ENCODE measurements at places on chromosomes 11 and 22.

GRCh38 chr11:122617297-122617696 lies 38.2 kb upstream of the UBASH3B start:
- DNase-seq, result no peak

DNA sequence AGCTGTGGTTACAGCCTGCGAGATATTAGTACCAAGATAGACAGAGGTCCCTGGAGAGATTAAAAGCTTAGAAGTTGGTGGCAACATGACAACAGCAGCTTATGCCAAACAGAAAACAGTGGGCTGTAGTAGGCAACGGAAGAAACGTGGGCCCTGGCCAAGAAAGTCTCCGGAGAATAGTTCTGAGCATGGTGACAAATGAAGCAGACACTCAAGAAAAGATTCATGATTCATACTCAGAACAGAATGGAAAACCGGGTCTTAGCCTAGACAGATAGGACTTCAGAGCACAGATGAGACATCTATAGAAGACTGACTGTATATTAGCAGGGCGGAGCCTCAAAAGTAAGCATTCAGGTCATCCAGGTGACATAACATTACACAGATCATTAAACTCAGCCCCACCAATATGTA lies 727.4 kb downstream of the ETS1 start:
- DNase-seq, result no peak

DNA sequence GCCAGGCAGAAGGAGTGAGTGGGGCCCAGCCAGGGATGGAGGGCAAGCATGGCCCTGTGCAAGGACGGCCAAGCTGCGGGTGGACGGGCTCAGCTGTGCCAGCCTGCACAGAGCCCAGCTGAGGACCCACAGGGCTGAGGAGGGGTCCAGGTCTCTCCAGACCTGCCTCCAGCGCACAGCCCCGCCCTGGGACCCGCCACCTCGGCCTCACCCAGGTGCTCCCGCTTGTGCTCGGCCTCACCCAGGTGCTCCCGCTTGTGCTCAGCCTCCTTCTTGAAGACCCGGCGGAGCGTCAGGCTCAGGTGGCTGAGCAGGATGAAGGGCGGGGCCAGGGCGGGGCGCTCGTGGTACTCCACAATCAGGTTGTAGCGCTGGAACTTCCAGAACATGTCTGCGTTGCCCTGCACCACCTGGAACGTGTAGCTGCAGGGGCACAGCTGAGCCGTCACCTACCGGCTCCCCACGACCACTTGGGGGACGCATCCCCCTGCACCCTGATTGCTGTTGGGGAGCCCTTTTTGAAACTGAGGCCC lies 6.4 kb downstream of the TSSC4 start:
- no peak for DNase-seq

DNA sequence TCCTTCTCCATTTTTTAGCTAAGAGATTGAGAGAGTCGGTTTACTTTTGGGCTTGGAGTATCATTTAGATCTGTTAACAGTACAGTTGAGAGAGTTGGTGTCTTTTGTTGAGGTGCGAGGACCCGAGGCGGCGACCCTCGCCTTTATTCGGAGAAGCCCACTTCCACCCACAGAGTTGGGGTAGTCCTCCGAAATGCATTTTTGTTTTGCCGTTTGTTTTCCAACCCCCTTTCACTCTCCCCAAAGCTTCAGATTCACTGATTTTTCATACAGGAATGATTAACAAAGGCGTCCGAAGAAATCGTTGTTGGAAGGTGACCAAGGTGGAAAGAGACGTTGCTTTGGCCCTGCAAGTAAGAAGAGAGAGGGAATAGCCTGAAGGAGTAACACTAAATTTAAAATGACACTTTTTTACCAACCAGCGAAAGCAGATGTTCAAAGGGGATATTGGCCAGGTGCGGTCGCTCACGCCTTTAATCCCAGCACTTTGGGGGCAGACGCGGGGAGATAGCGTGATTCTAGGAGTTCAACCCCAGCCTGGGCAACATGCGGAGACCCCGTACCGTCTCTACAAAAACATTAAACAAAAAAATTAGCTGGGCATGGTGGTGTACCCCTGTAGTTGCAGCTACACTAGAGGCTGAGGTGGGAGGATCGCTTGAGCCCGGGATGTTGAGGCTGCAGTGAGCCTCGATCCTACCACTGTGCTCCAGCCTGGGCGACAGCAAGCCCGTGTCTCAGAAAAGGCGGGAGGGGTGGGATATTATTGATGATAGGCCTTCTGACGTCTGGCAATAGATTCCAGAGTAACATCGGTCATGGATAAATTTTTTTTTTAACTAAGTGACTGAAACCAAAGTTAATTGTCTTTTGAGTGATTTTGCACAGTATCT lies 899 bp upstream of the RAB30 start:
- no peak for DNase-seq

DNA sequence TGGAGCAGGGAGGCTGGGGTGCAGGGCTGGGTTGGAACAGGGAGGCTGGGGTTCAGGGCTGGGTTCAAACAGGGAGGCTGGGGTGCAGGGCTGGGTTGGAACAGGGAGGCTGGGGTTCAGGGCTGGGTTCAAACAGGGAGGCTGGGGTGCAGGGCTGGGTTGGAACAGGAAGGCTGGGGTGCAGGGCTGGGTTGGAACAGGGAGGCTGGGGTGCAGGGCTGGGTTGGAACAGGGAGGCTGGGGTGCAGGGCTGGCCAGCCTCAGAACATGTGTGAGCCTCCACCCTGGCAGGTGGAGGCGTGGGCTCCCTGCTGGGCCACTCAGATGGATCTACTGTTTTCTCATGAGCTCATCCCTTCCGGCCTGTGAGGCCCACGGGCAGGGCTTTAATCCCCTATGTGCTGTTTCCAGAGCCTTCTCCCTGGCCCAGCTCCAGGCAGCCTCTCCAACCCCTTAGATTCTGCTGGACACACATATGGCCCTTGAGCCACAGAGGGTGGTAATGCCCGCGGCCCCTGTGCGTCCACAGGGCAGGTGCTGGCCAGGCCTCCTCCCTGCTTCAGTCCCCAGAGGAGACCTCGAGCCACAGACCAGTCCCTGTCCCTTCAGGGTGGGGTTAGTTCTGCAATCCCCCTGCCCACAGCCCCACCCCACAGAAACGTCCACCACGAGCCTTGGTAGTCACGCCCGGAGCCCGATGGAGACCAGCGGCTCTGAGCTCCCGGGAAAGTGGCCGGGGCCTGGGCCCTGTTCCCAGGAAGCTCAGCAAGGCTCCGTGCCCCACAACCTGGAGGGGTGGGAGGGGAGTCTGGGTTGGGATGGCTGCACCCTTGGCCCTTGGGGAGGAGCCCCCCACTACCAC lies 197.9 kb downstream of the BRD1 start:
- no peak for DNase-seq

GRCh38 chr11:93569496-93569895 lies 26.3 kb upstream of the SMCO4 start:
- no peak for DNase-seq

DNA sequence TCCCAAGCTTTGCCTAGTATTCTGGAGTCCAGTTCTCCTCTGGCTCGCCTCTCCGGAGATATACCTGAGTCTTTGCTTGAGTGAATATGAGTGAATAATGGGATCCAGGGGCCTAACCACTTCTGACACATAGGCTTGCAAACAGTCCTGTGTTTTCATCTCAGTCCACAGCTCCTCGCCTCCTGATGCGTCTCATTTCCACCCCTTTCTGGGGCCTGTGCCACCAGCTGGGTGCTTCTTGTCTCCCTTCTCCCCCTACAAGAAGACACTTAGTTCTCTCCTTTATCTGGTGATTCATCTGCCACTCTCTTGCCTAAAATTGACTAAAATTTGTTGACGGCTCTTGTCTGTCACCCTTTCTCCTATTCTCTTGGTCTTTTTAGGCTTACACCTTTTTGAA lies 44.6 kb downstream of the SFI1 start:
- DNase-seq, result no peak

DNA sequence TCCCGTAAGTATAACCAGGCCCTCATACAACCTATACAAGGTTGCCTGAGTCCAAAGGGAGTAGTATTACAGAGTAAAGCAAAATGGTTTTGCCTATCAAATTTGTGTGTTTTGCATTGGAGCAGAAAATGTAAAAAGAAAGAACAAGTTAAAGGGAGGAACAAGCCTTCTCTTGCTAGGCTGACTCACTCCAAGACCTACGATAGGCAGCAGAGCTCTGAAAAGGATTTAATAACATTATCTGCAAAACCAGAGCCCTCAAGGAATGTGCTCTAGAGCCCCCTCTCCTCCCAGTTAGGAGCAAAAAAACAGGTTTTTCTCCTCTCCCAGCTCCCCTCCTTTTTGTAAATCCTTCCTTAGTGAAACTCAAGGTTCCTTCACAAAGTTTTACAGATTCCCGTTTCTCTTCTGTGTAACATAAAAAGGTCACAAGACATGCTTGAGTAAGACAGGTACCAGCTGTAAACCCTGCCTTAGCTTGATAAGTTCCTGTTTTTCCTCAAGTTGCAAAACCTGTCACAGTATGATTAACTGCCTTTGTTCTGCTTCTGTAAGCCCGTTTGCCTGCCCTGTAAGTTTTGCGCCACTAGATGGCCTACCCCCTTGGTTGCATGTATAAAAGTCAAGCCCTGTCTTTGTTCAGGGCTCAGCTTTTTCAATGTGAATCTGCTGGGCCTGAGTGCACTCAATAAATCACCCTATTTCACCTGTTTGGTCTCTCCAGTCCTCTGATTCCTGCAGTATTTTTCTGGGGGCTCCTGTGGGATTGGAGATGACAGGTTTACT lies 498.2 kb downstream of the KCNA4 start:
- DNase-seq, result no peak

DNA sequence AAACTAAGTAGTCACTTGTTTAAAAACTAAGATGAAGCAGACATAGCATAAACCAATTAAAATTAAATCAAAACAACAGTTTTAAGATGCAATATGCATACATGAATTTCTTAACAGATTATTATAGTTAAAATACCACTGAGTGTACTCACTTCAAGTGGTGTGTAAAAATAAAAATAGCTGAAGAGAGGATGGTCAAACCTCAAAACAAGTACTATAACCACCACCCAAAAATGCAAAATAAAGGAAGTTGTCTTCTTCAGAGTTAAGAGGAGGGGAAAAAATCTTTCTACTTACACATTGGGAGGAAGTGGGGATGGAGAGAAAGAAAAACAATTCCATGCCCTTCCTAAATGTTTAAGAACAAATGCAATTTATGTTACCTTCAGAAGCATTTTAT lies 31.9 kb downstream of the RRAS2 start:
- DNase-seq, result no peak

- no peak for DNase-seq
Observed at GRCh38 chr11:79155237-79155636, 285.6 kb downstream of the TENM4 start.

GRCh38 chr11:95768521-95768920 lies 21.1 kb downstream of the FAM76B start:
- DNase-seq, result no peak

- DNase-seq, result no peak
Observed at GRCh38 chr22:31537019-31537535, 40.7 kb downstream of the SFI1 start.

GRCh38 chr11:72070491-72070890 lies 9.9 kb downstream of the NUMA1 start:
- DNase-seq, result no peak

DNA sequence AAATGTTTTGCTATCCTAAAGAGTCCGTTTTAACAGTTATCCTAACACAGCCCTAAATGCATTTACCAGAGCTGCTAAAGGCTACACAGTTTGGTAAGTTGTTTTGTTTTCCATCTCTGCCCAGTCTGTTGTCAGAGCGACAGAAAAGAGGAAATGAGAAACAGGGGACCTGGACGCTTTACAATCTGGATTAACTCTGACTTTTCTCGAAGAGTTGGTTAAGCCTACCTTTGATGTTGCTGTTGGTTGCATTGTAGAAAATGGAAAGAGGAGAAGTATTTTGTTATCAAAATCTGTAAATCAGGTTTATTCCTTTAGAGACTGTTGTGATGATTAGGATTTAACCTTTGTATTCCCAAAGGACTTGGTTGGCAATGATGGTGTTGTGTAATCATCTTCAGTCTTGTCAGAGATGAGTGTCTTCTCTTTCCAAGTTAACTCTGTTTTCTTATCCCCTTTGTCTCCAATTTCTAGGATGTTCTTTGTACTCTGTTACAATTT lies 481 bp downstream of the ANGPTL5 start:
- DNase-seq, result no peak

- DNase-seq, result no peak
Observed at GRCh38 chr11:27473017-27473406, 422 bp upstream of the LGR4 start.

DNA sequence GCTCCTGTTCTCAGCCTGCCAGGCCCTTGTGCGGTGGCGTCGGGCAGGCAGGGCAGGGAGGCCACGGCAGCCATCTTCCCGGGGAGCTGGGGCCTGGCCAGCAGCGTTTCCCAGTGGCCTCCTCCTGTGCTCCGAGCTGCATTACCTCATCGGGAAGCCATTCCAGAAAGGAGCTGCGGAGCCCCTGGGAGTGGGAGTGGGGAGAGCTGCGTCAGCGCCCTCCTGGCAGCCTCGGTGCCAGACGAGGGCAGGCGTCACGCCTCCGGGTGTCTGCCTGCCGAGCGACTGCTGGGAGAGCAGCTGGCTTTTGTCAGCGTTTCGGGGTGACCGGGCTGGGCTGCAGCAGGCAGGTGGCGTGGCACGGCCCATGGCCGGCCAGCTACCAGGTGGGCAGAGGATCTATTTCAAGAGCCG lies 30.9 kb upstream of the WNT7B start:
- DNase-seq, result no peak

GRCh38 chr11:65586676-65587075 lies 8.9 kb downstream of the KCNK7 start:
- no peak for DNase-seq

DNA sequence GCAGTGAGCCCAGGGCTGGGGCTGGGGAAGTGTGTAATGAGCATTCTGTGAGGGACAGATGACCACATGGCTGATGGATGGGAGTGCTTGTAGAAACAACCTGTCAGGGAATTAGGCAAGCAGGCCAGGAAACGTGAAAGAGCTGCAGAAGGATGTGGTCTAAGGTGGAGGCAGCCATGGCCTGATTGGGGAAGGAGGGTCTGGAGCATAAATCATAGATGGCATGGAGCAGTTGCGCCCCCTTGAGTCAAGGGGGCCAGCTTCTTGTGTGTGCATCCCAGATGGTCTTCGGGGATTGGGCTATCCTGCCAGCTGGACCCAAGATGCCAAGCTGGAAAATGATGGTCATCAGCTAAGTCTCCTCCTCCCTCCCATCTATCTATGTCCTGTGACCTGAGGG lies 119.4 kb upstream of the CLPB start:
- DNase-seq, result no peak

DNA sequence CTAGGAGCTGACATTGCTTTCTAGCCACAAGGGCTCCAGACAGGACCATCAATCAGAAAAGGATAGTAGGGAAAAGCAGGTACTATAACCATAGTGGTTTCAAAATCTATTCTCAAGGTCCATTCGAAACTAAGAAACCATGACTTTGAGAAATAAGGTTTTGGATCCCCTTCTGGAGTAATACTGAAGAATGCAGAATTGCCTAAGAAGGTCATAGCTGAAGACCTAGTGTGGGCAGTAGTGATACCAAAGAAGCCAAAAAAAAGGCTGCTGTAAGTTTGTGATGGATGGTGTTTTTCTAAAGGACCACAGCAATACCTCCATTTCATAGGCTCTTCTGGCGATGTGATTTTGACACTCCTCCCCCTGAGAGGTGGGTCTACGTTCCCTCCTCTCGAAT lies 163.1 kb downstream of the MAML2 start:
- DNase-seq, result no peak

Measured in right renal cortex interstitium (tissue), 3 donors.